Activated T-cell treated with anti-CD3 and anti-CD28 coated beads for 1 hour (primary cell): ENCODE measurements at places on chromosomes 2 and 18.

DNA sequence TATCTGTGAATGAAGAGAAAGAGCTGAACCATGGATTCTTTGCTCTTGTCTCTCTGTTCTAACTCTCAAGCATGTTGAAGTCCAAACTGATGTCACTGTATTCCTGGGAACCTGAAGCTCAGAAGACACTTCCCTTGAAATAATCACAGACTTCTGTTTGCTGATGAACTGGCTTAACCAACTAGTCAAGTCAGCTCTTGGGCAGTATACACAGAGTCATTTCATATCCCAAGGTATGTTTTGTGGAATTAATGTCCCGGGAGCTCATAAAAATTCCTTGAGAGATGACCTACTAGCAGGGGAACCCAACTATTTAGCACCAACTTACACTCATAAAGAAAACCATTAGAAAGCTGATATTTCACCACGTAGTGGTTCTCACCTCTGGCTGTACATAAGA lies 156.6 kb downstream of the NR4A2 start:
- DNase-seq = no peak

GRCh38 chr2:43265001-43265400 lies 38.6 kb upstream of the ZFP36L2 start:
- no peak for DNase-seq

- DNase-seq = no peak
Measured at GRCh38 chr18:9760641-9761040, 52.5 kb downstream of the RAB31 start.

GRCh38 chr2:127313406-127313805 lies 19.5 kb upstream of the ERCC3 start:
- DNase-seq = no peak

- DNase-seq = no peak
Measured at GRCh38 chr2:216735668-216736067, 40.3 kb upstream of the IGFBP5 start.

DNA sequence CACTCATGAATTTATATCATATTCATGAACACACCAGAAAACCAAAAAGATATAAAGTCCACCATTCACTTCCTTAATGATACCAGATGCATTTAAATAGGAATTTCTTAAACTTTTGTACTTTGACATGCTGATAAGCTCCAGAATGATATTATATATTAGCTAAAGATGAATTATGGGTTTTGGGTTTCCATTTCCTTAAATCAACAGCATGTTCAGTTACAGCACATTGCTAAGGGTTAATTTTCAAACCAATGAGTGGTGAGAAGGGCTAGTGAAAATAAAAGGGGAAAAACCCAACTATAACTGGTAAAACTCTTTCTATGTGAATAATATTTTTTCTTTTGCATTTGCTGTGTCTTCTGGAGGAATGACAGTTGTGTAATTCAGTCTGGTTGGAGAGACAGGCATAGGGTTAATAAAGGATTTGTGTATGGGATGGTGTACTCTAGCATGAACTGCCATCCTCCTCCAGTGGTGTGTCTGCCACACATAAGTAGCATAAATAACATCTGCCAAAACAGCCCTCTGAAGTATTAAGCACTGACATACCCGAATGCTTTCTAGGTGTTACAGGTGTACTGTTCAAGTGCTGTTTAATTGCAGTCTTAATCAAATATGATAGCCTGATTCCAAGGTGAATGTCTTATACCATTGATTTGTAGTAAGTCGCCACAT lies 19.3 kb upstream of the CPS1 start:
- DNase-seq = no peak

GRCh38 chr2:54685263-54685775 lies 38.1 kb upstream of the EML6 start:
- no peak for DNase-seq

DNA sequence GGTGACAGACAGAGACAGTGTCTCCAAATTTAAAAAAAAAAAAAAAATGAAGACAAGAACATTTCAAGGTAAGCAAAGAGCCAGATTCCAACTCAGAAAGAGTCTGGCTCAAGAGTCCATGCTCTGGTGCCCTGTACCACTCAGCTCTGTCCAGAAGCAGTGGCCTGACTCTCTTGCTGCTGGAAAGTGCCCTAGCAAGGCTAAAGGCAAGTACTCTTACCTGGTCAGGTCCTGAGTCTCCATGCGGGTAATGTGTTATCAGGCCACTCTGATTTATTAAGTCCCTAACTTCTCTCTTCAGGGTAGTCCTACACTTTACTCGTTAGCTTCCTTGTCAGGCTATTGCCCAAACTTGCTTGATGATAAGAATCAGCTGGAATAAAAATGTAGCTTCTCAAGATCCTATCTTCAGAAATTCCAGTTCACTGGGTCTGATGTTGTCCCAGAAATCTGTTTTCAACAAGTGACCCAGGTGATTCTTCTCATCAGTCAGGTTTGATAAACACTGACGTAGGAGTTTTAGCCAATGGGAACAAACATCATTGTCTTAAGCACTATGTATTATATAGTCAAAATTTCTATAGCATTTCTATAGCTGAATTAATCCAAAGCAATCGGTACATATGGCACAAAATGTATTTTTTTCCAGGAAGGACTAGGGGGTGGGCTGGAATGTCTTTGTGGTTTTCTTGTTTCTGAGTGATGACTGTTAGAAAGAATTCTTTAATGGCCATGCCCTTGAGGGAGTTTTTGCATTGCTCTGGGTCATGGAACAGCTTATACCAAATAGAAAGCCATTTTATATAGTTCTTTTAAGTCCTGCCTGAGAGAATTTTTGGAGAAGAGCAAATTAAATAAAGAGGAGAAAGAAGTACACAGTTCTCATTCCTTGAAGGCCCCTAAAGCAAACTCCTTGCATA lies 139.9 kb upstream of the DNMT3A start:
- no peak for DNase-seq

DNA sequence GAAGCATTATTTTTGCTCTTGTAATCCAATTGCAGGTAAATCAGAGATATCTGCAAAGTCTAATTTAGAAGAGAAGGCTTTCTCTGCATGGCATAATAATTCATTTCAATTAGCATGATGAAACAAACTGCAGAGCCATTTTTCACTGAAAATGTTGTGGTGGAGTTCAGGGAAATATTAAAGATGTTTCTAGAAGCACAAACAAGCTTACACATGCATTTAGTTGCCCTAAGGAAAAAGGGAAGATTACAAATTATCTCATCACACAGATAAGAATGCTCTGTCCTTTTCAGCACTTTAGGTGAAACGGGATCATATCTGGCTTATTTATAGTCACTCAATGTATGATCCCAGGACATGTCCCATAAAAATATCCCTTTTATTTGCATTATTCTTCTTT lies 252.1 kb upstream of the TANK start:
- no peak for DNase-seq

- no peak for DNase-seq
Measured at GRCh38 chr2:215059724-215060123, 78.7 kb downstream of the ABCA12 start.

DNA sequence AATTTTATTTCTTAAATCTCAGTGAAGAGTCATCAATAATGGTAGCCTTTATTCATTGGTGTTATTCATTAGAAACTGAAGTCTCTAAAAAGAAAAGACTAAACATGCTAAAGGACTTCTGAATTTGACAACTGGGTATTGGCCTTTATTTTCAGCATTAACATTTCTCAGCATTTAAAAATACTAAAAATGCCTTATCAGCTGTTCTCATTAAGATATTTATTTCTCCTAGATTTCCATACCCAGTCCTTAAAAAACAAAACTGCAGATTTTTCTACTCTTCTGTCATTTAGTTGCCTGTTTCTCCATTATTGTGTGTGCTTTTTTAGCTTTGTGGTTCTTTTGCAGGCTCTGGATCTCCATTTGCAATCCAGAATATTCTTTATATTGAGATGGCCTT lies 31.2 kb upstream of the METAP1D start:
- DNase-seq = no peak

GRCh38 chr2:146124741-146125140 lies 1604.8 kb upstream of the ZEB2 start:
- DNase-seq = no peak

- DNase-seq = no peak
Measured at GRCh38 chr2:216445501-216445900, 33.2 kb downstream of the SMARCAL1 start.

DNA sequence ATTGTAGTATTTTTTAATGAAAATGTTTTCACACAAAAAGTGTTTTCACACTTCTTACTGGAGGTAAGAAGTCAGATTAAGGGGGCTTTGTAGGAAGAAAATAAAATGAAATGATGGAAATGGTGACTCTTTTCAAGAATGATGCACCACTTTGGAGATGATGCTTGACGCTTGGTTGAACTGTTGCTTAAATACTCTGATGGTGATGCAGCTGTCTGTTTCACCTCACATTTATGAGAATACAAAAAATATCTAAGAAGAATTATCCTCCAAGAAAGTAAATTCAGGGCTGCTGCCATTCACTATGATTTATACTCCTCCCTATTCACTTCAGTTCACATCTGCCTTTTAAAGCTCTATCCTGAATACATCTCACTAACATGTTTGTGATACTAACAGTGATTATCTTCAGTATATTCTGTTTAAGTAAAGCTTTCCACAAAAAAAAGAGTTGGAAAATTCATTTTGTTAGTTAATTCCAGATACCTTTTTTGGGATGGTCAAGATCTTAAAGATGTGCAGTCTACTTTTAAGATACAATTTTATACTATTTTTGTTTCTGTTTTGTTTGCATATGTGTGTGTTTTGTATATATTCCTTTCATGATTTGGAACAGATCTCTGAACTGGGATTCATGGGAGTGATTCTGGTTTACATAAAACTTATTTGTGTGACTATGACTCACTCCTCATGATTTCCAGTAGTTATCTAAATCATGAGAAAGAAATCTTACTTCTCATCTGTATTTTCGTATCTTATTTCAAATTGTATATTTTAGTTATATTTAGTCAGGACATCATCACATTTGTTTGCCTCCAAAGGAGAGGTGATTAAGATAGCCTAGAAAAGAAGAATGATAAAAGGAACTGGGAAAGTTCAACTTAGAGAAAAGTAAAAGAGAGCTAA lies 53.1 kb downstream of the SLC39A10 start:
- DNase-seq = no peak

- DNase-seq = no peak
Measured at GRCh38 chr2:149219856-149220255, 110.5 kb upstream of the LYPD6 start.

GRCh38 chr2:118046634-118047210 lies 32.9 kb upstream of the CCDC93 start:
- no peak for DNase-seq

GRCh38 chr2:194819367-194819766 lies 837.7 kb upstream of the SLC39A10 start:
- no peak for DNase-seq

DNA sequence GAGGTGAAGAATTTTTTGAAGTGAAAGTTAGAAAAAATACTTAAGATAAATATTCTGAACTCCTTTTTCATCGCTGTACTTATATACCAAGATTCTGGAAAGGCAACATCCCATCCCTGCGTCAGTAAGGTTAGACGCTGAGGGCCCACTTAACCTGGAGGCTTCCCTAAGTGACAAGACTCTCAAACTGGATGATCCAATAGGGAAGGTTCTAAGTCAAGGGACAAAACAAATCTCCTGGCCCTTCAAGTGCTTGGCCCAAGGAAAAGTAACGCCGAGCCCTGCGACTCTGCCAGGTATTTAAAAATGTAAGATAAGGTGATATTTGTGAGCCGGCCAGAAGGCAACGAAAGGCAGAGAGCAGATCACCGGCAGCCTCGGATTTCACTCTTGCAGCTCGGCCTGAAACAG lies 1.3 kb downstream of the STK39 start:
- DNase-seq = no peak

DNA sequence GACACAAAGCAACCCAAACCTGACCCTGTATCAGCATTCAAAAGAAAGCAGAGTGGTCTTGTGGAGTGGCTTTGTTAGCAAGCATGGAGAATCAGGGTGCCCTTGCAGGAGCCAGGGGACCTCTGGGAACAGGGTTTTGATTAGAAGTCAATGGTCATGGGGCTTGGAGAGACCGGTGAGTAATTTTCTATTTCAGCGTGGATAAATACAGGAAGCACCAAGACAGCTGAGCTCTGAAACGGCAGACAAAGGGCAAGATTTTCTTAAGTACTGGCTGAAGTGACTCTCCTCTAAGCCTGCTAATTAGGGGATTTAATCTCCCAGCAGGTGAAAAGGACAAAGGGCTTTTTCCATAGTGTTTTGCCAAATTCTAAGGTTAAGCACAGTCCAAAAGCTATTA lies 78.0 kb upstream of the GAREM1 start:
- DNase-seq = no peak

DNA sequence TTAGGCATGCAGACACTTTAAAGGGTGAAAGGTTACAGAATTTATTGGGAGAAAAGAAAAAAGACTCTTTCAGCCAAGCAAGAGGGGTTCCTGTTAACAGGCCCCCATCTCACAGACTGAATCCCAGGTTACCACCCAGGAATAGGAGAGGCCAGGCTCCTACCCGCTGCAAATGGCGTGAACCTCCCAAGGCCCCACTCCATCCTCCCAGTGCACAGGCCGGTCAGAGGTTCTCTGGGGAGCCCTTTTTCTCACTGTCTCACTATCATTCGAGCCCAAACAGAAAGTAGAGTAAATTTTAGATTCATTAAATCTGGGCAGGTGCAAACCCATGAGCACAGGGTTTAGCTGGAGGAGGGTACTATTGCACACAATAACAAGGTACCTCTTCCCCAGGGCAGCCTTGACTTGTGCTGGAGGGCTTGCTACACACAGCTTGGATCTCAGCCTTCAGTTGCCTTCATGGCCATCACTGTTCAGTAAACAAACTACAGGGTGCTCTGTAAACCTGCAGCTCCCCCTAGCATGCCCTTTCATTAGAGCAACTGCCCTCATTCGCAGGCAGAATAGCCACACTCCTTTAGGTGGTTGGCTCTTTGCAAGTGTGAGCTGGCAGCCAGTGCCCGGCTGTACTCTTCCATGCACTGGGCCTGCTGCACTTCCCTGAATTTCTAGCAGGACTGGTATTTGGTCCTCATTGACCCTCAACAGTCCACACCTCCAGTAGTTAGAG lies 7.3 kb upstream of the PLEK start:
- DNase-seq = no peak

DNA sequence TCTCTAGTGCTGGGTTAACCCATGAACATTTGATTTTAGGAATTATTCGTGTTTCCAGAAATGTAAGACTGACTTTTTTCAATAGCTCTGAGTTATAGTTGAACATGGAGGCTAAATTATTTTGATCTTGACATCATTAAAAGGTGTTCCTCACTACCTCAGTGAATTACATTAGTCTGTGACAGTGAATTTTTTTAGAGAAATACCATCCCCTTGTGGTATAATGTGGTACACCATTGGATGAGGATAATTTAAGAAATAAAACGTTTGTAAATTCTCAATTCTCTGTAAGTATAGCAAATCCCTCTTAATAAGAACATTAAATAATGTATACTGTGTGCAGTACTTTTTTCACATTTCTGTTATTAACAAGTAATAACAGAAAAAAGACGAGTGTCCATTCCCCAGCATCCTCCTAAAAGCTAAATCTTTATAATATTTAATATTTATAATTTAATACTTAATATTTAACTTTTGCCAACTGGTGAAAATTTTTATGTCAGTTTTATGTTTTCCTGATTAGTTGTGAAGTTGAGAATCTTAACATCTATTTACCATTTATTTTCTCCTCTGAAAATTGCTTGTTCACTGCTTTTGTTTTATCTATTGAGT lies 70.3 kb upstream of the CWC22 start:
- no peak for DNase-seq
